ENCODE measurements at places on chromosomes 2 and 18.

- DNase-seq: peak; percentile 28
Measured at GRCh38 chr2:216426938-216427337, 14.7 kb downstream of the SMARCAL1 start.

GRCh38 chr2:113028112-113028511 lies 22.9 kb downstream of the IL36A start:
- no peak for DNase-seq

DNA sequence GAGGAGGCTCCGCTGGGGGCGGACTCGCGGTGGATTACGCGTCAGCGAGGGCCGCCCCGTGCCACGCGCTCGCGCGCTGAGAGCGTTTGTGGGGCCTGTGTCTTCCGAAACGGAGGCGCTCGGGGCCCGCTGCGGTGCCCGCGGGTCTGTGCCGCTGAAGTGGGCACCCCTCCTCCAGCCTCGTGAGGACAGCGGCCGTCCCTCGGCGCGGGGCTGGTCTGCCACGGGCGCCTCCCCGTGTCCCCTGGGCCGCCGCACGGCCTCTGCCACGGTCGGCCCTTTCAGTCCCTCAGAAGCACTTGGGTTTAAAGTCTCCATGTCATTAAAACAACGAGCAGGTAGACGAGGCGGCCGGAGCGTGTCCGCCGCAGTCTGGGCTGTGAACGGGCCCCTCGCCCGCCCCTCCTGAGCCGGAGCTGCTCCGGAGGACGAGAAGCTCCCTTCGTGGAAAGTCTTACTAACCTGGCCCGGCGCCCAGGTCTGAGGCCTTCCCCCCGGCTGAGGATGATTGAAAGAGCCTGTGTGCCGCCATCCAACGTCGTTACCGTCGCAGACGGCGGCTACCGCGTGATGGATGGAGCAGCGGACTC lies 97.6 kb downstream of the NFATC1 start:
- no peak for DNase-seq

- no peak for DNase-seq
Measured at GRCh38 chr2:12750166-12750905, 33.6 kb downstream of the TRIB2 start.

GRCh38 chr2:161327582-161327981 lies 19.4 kb downstream of the PSMD14 start:
- DNase-seq: no peak

- DNase-seq: no peak
Measured at GRCh38 chr2:114031605-114032505, 142.0 kb downstream of the ACTR3 start.

All from NT2/D1 (cell line).